ENCODE measurements at places on chromosomes 7 and 10.

DNA sequence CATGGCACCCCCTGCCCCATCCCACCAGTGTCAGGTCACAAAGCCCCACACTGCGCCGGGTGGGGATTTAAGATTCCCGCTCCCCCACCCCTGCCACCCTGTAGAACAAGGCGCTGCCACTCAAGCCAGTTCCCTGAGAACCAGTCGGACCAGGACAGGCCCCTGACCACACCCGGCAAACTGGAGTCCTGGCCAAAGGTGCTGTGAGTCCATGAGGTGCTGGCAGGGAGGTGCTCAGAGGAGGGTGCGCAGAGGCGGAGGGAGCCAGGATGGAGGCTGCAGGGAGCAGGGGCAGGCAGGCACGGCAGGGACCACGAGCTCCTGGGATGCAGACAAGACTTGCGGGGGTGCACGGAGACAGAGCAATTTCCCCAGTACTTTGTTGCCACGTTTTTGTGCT, 19.7 kb upstream of the GDI2 start:
- DNase-seq: no peak

GRCh38 chr10:99560277-99561126, 27.8 kb downstream of the NKX2-3 start:
- DNase-seq: peak; percentile 64

GRCh38 chr10:61140765-61141392, 196.9 kb upstream of the RHOBTB1 start:
- peak; percentile 86 for DNase-seq

DNA sequence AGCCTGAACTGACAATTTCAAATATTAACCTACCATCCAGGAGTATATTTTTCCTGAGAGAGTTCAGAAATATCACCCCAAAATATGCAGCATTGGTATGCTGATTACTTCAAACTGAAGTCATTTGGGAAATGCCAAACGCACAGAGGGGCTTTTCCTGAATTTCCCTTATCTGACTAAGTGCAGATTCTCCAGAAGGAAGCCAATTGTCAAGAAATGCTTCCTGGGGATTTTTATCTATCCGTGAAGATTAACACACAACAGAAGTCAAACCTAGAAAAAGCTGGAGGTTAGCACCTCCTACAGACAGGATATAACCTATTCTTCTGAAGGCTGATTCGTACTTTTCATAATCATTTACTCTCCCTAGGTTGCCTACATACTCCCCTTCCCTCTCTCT, 91.0 kb downstream of the AKR1D1 start:
- peak; percentile 21 for DNase-seq

DNA sequence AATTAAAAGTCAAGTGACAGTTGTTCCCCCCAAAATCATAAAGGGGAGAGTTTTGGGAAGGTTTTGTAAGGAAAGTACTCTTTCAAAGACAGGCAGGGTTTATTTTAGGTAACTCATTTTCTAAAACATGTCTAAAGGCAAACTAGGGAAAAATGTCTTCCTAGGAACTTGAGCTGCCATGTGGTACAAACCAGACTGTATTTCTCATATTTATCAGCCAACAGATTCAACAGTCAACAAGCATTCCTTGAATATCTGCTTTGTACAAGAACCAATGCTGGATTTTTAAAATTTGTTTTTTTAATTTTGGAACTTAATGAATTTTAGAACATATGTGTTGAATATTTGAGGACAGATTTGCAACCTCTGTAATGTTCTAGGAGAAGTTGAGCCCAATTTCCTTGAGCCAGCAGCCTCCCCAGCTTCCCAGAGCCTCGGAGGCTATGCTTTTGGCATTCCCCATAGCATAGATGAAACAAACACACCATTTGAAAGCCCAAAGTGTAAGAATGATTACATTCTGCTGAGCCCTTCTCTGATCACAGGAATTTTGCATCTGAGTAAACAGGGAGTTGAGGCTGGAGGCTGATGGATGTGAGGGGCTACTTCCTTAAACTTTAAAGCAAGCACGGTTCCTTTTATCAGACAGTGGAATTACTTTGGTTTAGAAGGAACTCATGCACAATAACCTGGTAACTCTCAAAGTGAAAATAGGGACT, 345.1 kb downstream of the RNLS start:
- no peak for DNase-seq

GRCh38 chr10:132223156-132223590, 36.4 kb downstream of the DPYSL4 start:
- peak; percentile 87 for DNase-seq

GRCh38 chr7:30226614-30227268, 57.7 kb upstream of the ZNRF2 start:
- DNase-seq: no peak

- DNase-seq: no peak
Measured at GRCh38 chr10:111084366-111085255, 7.8 kb downstream of the ADRA2A start.

- DNase-seq: no peak
Measured at GRCh38 chr10:12504176-12504575, 154.8 kb downstream of the CAMK1D start.

DNA sequence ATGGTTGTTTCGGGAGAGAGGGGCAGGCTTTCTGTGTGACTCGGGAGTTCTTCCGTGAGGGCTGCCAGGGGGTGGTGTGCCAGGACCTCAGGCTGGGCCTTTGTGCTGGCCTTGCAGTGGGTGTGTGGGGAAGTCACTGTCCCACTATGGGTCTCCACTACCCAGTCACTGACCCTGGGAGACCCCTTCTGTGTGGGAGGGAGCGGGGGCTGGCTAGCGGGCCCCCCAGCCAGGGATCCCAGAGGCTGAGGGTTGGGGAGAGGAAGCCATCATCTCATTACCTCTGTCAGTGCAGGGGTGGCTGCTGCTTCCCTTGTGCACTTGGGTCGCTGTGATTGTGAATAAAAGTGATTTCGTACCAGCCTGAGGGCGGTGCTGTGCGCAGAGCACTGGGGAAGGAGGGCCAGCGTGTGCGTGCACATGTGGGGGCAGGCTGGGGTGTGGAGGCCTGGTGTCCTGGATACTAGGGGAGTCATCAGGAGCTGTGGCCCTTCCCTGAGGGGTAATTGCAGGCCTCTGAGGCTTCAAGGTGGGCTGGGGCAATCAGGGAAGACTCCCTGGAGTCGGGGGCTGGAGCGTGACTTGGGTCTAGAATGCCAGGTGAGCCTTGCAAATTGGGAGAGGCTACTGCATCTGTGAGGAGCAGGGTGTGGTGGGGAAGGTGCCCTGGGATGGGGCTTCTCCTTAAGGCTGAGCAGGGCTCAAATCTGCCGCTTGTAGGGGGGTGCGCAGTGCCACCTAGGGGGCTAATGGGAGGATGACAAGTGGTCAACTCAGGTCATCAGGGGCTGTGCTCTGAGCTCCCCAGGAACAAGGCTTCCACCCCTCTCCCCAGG, 98.9 kb downstream of the NEURL1 start:
- DNase-seq: peak; percentile 59

DNA sequence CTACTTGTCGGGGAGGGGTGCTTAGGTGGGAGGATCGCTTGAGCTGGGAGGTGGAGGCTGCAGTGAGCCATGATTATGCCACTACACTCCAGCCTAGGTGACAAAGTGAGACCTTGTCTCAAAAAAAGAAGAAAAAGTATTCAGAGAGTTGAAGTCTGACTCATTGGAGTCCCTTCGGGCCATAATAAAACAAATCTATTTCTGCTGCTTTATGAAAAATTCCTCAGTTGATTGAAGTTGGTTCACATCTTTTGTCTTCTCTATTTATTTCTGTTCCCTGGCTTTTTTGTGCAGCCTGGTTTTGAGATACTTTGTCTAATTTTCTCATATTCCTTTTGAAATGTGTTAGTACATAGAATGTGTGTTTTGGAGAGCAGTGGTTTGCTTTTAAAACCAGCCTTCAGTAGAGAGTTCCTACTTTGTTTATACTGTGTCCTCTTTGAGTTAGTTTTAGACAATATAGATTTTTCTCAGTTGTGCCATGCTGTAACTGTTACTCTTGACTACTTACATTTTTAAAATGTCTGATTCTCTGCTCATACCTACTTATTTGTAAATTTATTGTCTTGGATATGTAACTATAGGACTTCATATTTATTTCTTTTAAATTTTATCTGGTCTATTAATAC, 36.7 kb downstream of the LUC7L2 start:
- peak; percentile 15 for DNase-seq

- DNase-seq: no peak
Measured at GRCh38 chr10:775245-776075, 86.0 kb upstream of the DIP2C start.

GRCh38 chr7:55019191-55019690, 424 bp downstream of the EGFR start:
- DNase-seq: no peak

- peak; percentile 67 for DNase-seq
Measured at GRCh38 chr7:19677180-19677579, 31.7 kb downstream of the POLR1F start.

DNA sequence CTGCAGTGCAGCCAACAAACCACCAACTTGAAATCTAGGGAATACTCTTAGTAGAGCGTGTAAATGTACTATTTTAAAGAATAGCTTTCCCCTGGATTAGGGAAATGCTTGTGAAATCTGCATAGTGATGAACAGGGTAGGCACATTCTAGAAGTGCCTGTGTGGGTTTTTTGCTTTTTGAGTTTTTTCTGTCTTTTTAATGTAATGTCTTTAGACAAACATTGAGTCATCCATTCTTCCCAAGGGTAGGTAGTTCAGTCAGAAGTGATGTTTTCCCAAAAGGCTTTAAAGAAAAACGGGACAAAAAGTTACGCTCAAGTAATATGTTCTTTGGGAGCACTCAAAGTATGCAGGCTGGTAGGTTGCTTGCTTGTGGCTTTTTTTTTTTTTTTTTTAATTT, 130.0 kb downstream of the AUTS2 start:
- DNase-seq: peak; percentile 10

GRCh38 chr10:47116445-47116844, 183.6 kb upstream of the GDF10 start:
- peak; percentile 15 for DNase-seq

- DNase-seq: no peak
Measured at GRCh38 chr10:76644476-76644875, 993.1 kb downstream of the KCNMA1 start.

DNA sequence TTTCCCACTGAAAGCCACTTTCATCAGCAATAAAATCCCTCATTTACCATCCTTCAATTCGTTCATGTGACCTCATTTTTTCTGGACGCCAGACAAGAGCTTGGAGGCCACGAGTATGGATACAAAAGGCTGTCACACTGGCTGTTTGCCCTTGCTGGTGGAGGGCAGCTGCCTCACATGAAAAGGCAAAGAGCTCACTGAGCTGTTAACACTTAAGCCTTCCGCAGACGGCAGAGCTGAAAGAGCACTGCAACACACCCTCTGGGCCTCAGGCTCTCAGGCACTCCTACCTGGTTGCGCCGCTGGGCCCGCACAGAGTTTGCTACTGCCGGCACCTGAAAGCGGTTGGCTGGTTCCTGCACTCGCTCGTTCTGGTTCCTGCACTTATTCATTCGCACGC, 193.5 kb downstream of the CFTR start:
- DNase-seq: no peak
